ENCODE measurements at places on chromosomes 2 and 18.
A peak's percentile ranks its signal among the peaks of the same experiment; 100 is the strongest.

GRCh38 chr18:30086351-30086750, 956.2 kb downstream of the DSC3 start:
- DNase-seq, result no peak

GRCh38 chr2:238685327-238685709, 162.6 kb upstream of the TWIST2 start:
- DNase-seq, result no peak

GRCh38 chr18:61334491-61334850, 1.2 kb downstream of the CDH20 start:
- DNase-seq, result no peak

DNA sequence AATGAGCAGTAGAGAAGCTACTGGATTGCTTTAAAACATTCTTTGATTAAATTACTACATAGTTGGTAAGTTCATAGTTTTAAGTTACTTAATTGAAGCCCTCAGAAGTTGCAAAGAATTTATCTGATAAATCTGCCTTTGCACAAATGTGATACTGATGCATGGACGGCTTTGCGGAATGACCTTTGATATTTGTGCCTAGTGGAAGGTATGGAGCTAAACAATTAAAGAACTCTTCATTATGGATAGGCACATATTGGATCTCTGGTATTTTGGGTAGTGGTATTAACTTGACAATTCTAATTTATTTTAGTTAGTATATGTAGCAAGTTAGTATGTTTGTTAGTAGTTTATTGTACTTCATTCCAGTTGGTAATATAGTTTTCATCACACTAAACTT, 54.1 kb downstream of the CFAP210 start:
- no peak for DNase-seq

DNA sequence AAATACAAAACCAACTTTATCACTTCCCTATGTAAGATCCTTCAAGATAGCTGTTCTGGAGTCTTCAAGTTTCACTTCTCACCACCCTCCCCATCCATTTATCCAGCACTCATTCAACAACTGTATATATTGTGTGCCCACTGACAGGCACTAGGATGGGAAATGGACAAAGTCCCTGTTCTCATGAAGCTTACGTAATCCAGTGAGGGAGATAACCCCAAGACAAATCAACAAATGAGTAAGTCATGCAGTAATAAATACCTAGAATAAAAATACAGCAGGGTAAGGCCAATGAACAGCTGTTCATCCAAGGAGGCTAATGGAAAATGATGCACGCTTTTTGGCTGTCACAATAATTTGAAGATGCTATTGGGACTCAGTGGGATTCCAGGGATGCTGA, 133.8 kb downstream of the MEMO1 start:
- no peak for DNase-seq

DNA sequence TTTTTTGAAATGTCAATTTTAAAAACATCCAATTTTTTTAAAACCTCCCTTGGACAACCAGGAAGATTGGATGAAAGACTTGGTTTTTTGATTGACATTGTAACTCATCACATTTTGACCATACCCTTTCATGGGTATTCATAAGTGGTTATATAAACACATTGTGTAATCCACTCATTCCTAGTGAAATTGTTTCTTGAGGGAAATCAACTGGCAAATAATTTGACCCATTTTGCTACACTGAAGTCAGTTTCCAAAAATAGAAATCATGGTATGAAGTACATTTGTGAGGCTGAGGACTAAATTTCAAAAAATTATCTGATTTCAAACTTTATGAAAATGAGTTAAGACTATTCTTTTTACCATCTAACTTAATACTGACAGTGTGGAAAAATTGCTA, 31.5 kb downstream of the FBXO48 start:
- peak; percentile 71 for DNase-seq

GRCh38 chr2:204183608-204184007, 247.0 kb downstream of the ICOS start:
- peak; percentile 87 for DNase-seq

- peak; percentile 87 for DNase-seq
Observed at GRCh38 chr2:234679741-234680687, 183.1 kb upstream of the ARL4C start.

- no peak for DNase-seq
Observed at GRCh38 chr2:99956232-99957030, 186.0 kb downstream of the AFF3 start.
